Central memory CD4-positive, alpha-beta T cell (primary cell): ENCODE measurements at places on chromosomes 12 and 14.

GRCh38 chr14:60215127-60215444 lies 33.9 kb upstream of the PPM1A start:
- no peak for DNase-seq

DNA sequence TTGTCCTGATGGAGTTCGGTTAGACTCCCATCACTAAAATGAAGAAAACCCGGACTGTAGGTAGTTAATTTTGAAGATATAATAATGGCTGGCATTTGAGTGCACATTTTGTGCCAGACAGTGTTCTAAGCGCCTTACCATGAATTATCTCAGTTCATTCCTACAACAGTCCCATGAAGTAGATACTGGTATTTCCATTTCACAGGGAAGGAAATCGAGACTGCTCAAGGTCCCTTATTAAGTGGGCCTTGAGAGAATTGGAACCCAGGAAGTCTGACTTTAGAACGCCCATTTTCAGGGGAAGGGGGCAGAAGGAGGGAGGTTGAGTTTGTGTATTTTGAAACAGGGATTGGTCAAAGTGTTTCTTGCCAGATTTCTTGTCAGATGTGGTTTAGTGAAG lies 855 bp downstream of the MNAT1 start:
- no peak for DNase-seq

DNA sequence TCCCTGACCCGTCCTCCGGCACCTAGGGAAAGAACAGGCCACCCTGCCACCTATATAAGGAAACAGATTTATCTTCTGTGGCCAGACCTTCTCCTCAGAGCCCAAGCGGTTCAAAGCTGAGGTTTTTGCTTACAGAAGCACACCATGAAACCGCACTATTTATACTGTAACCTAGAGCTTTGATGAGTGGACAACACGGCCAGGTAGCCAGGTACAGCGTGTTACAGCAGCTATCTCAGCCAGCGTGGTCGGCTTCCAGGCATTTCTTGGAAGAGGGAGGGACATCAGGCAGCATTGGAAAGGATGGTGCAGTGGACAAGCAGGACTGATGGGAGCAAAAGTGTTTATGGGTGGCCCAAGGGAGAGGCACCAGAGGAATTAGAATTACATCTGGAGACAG lies 34.4 kb downstream of the TTC7B start:
- DNase-seq, result no peak

- DNase-seq, result no peak
Measured at GRCh38 chr12:3016191-3016590, 57.0 kb downstream of the TEAD4 start.

DNA sequence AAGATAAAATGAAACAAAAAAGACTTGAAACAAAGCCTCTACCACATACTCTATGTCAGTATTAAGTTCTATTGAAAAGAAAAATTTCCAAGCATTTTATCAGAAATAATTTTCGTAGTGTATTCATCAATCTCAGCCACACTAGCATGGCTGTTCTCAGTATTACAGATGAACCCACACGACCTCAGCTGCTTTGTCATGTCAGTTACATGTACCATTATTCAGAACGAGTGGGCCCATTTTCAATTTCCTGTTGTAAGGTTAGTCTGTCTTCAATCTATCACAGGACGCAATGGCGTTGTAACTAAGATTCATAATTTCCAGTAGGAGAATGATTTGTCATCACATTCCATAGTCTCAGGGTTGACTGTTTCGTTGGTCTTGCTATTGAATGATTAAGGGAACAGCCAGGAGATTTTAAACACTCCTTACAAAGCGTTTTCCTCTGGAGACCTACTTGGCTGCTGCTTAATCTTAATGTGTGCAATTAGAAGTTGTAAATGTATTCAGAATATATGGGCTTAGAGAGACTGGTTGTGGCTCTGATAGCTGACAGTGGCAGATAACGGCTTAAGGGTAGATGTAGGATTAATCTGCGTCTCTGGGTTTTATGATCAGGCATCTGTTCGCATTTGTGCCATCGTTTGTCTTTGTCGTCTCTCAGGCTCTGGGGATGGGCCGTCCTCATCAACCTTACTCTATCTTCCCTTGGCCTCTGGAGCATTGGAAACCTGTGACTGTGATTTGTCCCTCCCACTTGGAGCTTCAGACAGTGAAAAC lies 65.4 kb downstream of the GLT1D1 start:
- no peak for DNase-seq

DNA sequence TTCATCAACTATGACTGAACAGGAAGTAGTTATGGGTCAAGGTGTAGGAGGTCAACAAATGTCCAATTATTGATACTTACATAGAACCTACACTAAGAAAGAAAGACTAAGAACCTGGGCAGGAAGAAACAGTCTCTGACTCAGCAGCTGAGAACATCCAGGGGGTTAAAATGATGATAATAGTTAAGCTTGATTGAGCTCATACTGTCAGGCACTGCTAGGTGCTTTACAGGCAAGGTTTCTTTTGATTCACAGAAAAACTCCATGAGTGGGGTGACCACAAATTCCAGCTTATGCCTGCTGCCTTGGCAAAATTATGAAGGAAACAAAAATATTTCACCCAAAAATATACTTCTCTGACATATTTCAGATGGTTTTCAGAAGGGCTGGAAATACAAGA lies 75.0 kb downstream of the ACADS start:
- DNase-seq, result no peak

- DNase-seq, result no peak
Measured at GRCh38 chr12:93563807-93564538, 8.5 kb upstream of the SOCS2 start.

DNA sequence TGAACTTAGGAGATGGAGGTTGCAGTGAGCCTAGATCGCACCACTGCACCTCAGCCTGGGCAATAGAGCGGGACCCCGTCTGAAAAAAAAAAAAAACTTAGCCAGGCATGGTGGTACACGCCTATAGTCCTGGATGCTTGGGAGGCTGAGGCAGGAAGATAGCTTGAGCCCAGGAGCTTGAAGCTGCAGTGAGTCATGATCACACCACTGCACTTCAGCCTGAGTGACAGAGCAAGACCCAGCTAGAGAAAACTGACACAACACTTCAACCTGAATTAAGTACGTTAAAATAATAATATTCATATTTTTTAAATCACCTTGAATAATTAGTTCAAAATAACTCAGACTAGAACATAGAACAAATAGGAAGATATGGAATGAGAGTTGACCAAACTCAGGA lies 5.7 kb upstream of the CATSPERB start:
- DNase-seq, result no peak

DNA sequence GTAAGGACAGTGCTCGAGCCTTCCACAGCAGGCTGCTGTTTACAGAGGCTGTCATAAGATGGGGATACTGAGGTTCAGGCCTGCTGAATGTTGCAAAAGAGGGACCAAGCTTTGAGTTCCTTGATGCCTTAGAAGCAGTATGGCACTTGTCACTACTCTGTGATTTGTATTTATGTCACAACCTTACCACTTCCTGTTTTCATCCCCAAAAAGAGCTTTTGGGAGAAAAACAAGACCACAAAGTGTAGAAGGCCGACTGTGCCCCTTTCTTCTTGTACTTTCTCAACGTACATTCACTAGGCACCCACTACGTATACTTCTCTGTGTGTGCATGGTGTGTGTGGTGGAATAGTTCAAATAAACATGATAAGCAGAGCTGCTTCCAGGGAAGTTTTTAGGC lies 90.1 kb downstream of the DRAM1 start:
- peak; percentile 35 for DNase-seq

DNA sequence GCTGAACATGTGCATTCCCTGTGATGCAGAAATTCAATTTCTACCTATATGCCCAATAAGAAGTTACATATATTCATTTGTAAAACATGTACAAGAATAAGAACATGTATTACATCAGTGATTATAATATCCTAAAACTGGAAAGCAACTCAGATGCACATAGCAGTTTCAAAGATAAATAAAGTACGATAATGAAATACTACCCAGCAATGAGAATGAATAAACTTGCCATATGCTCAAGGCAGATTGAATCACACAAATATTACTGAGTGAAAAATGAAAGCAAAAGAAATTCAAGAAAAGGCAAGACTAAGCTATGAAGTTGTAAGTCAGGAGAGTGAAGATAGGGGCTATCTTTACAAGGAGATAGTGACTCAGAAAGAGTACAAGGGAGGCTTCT lies 345.3 kb upstream of the OR4E1 start:
- no peak for DNase-seq

DNA sequence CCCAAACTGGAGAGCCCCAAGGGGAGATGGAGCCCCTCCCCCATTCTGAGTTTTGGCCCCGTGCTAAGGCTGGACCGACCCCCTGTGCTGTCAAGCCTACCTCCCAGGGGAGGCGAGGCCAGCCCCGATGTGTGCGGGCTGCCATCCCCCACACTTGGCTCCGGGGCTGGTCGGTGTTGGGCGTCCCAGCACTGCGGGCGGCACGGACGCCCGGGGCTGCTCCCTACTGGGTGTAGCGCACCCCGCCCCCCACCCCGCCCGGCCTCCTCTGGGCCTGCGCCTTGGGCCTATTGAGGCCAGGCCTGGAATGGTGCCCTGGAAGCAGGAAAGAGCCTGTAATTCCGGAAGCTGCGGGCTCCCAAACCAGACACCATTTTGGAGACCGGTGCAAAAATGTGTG lies 2.6 kb downstream of the DCAF4 start:
- no peak for DNase-seq

GRCh38 chr14:24164518-24164991 lies 3.5 kb downstream of the IRF9 start:
- no peak for DNase-seq

- no peak for DNase-seq
Measured at GRCh38 chr14:69842686-69843420, 36.4 kb upstream of the SMOC1 start.

DNA sequence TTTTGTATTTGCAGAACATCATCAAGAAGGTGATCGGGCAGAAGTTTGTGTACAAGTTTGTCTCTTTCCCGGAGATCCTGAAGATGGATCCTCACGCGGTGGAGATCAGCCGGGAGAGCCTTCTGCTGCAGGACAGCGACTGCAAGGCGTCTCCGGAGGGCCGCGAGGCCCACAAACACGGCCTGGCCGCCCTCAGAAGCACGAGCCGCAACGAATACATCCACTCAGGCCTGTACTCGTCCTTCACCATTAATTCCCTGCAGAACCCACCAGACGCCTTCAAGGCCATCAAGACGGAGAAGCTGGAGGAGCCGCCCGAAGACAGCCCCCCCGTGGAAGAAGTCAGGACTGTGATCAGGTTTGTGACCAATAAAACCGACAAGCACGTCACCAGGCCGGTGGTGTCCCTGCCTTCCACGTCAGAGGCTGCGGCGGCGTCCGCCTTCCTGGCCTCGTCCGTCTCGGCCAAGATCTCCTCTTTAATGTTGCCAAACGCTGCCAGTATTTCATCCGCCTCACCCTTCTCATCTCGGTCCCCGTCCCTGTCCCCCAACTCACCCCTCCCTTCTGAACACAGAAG lies 52.8 kb downstream of the ELK3 start:
- no peak for DNase-seq

- no peak for DNase-seq
Measured at GRCh38 chr12:20125276-20125798, 243.0 kb upstream of the PDE3A start.

GRCh38 chr12:72442217-72442616 lies 170.0 kb downstream of the TRHDE start:
- DNase-seq, result no peak

- no peak for DNase-seq
Measured at GRCh38 chr14:105483300-105484068, 3.2 kb upstream of the CRIP1 start.

- no peak for DNase-seq
Measured at GRCh38 chr14:86402545-86402944, 872.6 kb downstream of the FLRT2 start.

GRCh38 chr14:93974833-93975232 lies 1.5 kb downstream of the ASB2 start:
- no peak for DNase-seq

DNA sequence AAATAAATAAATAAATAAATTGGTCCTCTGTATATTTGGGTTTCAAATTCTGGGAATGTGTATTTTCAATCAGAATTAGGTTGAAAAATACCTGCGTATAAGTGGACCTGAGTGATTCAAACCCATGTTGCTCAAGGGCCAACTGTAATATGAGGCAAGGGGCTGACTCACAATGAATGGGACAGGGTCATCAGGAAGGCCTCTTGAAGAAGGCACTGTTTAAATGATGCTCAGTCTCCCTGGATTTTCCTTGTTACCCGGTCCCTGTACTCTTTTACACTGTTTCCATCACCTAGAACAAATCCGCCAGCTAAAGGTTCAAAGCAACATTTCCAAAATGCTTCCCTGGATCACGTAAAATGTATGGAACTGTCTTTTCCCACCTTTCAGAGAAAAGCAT lies 3.8 kb downstream of the PSMB5 start:
- no peak for DNase-seq

DNA sequence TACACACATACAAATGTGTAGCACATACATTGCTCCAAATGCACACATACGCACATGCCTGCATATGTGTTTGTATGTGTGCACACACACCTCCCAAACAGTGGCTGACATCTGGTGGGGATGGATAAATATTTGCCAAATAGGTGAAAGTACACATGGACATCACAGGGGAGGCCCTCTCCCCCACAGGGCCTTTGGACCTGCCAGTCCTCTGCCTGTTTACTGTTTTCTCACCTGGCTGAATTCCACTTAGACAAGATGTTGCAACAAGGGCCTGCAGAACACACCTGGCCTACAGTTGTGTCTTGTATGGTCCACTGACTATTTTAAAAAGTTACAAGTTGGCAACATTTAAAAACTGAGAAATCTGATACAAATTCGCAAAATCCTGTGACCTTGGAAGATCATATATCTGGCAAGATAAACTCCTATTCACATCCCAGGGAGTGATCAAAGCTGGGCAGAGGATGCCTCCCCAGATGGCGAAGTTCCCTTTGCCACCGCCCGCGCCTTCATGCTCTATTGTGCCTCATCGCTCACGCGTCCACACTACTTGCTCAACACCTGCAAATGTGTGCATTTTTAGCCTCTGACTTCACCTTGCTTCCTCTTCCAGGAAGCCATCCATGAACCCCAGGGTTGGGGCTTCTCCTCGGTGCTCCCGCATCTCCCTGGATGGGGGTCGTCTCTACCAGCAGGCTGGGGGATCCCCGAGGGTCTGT lies 118.4 kb upstream of the FZD10 start:
- DNase-seq, result no peak

DNA sequence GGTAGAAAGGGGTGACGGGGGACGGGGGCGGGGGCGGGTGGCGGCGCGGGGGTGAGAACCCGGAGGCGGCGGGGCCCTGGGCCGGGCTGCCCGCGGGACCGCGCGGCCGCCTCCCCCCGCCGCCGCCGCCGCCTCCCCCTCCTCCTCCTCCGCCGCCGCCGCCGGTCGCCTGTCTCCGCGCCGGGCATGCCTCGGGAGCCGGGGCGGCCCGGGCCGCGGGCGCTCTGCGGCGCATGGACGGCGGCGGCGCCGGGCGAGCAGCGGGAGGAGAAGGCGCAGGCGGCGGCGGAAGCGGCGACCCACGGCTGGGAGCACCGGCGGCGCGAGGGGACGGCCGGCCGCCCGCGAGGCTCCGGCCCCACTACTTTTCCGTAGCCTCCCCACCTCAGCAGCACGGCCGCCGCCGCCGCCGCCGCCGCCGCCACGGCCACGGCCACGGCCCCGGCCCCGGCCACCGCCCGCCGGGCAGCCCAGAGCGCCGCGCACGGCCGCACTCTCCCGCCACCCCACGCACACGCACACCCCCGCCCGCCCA lies at the start of gene NPAS3:
NPAS3 (plus strand) TSS at position 161 of the 535 bp plus-strand sequence.
- no peak for DNase-seq
